Sciatic nerve (tissue), 2 donors: ENCODE measurements at places on chromosomes 3 and 15.

DNA sequence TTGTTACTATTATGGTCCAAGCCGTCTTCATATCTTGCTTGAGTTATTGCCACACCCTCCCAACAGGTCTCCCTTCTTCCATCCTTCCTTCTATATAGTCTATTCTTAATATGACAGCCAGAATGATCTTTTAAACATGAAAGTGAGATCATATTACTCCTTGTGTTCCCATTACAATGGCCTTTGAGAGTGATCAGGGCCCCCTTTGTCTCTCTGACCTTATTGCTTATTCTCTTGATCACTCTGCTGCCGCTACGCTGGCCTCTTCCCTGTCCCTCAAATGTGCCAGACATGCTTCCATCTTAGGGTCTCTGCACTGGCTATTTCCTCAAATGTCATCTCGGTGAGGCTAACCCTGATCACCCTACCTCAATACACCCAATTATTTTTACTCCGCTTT is 38.1 kb downstream of the UBE2E2 start:
- no peak for DNase-seq

DNA sequence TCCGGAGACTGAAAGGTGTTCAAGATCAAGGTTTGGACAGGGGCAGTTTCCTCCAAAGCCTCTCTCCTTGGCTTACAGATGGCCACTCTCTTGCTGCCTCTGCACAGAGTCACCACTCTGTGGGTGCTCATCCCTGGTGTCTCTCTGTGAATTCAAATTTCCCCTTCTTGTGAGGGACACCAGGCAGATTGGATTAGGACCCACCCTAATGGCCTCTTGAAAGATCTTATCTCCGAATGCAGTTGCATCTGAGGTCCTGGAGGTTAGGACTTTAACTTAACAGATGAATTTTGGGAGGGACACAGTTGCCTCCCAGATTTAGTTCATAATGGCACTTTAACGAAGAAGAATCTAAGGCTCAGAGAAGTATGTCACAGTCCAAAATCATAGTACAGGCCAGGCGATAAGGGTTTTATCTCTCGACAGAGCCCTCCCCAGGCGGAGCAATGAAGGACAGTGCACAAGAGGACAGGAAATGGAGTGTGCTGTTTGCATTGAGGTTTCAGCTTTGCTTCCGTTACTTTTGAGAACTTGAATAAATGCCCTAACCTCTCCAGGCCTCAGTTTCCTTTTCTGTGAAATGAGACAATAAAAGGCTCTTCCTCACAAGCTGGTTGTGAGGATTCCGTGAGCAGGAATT is 38.9 kb upstream of the KIF23 start:
- no peak for DNase-seq

DNA sequence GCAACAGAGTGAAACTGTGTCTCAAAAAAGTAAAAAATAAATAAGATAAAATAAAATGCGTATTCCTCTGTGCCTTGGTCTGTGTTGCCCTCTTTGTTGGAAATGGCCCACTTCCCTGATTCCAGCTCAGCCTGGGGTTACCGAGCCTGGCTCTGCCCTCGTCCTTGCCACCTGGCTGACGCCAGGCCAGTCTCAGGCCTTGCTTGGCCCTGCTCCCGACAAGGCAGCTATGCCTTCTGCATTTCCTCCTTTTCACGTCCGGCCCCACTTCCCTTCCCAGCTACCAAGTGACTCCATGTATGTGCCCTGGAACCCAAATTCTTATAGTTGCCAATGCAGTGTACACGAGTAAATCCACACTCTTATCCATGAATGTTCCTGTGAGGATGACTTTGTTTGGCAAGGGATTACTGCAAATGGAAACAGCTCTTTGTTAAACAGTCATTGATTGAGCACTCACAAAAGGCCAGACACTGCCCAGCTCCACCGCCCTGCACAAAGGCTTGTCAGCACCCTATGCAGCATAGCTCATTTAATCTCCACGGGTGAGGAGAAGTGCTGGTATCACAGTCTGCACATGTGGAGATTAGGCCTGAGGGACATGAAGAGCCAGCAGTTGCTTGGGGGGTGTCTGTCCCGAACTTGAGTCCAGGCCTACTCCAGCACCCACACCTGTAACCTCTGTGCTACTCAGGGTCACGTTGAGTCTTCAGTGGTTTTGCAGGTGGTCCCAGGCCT is 25.1 kb downstream of the SPSB4 start:
- no peak for DNase-seq

DNA sequence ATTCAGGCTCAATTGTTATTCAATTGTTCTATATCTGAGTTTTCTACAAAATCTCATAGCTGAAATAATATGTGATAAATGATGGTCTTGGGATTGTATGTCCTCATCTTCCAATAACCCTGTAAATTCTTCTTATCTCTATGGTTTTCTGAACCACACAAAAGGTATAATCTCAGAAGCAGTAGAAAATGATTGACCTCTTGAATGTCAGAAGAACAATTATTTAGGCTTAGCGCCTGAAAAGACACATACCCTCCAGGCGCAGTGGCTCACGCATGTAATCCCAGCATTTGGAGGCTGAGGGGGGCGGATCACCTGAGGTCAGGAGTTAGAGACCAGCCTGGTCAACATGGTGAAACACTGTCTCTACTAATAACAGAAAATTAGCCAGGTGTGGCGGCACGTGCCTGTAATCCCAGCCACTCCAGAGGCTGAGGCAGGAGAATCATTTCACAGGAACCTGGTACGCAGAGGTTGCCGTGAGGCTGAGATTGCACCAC is 288.0 kb upstream of the TBC1D5 start:
- no peak for DNase-seq

GRCh38 chr3:11544412-11545181 is 99.1 kb downstream of the VGLL4 start:
- DNase-seq, result peak; percentile 69
